ENCODE measurements at places on chromosomes 2 and 18. TPM values are rescaled to one million over a fixed set of nuclear protein-coding genes. Genes with fewer than 3 reads are reported as not detected.

The NT5C1B gene
- not detected for total RNA-seq

The TRPM8 gene
- total RNA-seq = 0.47 TPM

DNA sequence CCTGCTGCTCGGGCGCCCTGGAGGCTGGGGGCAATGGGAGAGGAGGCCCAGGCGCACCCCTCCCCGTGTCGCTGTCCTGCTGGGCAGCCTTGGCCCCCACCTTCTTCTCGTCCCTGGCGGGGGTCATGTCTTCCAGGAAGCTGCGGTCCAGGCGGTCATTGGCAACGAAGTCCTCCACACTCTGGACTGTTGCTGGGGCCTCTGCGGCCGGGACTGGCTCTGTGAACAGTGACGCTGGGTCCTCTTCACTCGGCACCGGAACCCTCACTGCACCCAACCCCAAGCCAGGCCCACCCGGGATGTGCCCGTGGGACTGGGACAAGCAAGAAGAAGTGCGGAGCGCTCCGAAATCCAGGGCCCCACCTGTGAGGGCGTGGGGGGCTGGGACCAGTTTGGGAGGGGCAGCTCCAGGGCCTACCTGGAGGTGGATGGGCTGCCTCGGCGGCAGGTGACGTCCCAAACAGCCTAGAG is 308.0 kb downstream of the CCDC74A start:
- DNase-seq = no peak

- DNase-seq = no peak
Measured at GRCh38 chr2:156680266-156680665, 244.1 kb downstream of the GPD2 start.

DNA sequence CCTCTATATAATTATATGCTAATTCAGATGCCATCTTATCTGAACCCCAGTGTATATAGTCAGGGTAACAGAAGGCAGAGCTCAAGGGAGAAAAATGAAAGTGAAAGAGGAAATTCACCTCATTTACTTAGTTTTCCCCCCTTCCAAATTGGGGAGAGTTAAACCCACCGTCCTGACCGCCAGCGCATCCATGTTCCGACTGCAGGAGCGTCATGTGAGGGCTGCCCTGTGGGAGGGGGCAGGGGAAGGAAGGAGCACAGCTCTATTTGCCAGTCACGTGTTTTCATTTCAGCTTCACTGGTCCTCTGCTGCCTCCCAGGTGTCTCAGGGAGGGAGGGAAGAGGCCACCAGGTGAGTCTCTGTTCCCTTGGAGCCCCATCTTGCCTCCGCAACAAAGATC is 13.2 kb downstream of the CNNM4 start:
- no peak for DNase-seq

GRCh38 chr2:43083710-43084698 is 142.4 kb downstream of the ZFP36L2 start:
- DNase-seq = peak; percentile 26

GRCh38 chr2:44189104-44189503 is 20.4 kb downstream of the PPM1B start:
- DNase-seq = no peak

- DNase-seq = no peak
Measured at GRCh38 chr2:130382313-130382917, 26.6 kb downstream of the PTPN18 start.

GRCh38 chr2:222289278-222290160 is 9.3 kb downstream of the PAX3 start:
- DNase-seq = no peak

All from occipital lobe (tissue), 3 donors.